Fibroblast of gingiva (primary cell): ENCODE measurements at places on chromosomes 6 and 20.

GRCh38 chr20:7333841-7334240, 566.4 kb downstream of the BMP2 start:
- DNase-seq = no peak

DNA sequence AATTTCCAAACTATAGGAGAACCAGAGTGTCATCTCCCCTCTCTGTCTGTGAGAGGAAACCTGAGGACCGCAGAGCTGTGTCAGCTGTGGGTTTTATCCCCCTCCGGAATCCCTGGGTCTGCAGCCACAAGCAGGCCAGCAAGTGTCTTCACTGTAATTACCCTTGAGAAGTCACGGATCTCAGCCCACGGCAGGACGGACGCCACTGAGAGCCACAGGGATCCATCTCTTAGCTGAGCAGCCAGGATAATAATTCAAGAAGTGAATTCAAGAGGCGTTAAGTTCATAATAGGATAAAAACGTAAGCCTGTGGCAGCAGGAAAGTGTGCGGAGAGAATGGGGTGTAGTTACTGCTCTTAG, 37.0 kb downstream of the DLL1 start:
- no peak for DNase-seq

- no peak for DNase-seq
Observed at GRCh38 chr20:37803438-37804307, 99.3 kb upstream of the VSTM2L start.

- no peak for DNase-seq
Observed at GRCh38 chr6:118367314-118367713, 180.8 kb upstream of the PLN start.

DNA sequence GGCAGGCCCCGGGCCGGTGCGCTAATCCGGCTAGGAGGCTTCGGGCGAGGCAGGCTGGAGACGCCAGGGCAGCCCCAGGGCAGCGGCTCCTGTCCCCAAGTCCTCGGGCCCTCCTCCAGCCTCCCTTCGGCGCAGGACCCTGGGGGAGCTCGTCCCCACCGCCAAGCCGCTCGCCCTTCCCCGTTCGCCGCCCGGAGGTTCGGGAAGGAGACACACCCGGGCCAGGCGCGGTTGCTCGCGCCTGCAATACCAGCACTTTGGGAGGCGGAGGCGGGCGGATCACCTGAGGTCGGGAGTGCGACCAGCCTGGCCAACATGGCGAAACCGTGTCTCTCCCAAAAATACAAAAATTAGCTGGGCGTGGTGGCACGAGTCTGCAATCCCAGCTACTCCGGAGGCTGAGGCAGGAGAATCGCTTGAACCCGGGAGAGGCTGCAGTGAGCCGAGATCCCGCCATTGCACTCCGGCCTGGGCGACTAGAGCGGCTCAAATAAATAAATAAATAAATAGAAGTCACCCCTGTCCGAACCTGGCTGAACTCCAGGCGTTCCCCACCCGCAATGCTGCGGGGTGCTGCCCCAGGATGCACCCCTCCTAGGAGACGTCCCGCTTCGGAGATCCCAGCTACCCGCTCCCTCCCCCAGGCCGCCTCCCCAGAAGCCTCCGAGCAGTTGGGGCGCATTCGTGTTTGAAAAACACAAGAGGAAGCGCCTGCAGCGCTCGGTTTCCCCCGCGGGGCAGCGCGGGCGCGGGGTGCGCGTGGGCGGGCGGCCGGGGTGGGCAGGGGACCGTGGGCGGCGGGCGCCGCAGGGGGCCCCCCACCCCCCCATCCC, 27.5 kb downstream of the SERPINB9 start:
- no peak for DNase-seq

DNA sequence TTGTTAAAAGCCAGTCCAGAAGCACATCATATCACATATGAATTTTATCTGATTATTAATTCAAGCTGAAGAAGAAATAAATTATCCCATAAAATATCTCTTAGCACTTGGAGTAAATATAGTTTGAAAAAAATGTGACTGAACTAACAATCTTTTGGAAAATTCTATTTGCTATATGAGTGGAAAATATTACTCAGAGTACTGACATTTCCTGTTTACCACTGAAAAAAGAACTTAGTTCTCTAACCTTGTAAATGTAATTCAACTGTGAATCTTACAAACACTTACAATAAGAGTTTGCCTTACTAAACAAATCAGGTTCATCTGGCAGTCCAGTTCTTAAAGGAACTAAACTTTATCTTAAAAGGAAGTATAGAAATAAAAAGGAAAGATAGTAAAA, 44.2 kb downstream of the MOXD1 start:
- DNase-seq = peak; percentile 71

DNA sequence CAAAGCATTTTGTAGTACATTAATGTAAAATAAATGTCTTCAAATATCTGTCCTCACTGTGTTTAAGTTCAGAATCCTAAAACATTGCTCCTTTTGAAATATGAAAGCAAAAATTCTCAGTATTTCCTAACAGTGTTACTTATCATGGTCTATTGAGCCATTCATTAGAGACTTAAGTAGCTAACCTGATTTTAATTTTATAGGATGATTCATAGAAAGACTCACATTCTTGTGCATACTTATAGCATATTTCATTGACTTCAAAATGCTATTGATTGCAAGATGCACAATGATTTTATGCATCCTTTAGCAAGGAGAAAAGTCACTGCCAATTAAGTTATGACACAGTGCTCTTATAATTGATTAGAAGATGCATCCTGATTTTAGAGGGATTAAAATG, 85.7 kb downstream of the HIVEP1 start:
- DNase-seq = peak; percentile 61

GRCh38 chr6:40082278-40083043, 148.2 kb upstream of the MOCS1 start:
- DNase-seq = no peak

DNA sequence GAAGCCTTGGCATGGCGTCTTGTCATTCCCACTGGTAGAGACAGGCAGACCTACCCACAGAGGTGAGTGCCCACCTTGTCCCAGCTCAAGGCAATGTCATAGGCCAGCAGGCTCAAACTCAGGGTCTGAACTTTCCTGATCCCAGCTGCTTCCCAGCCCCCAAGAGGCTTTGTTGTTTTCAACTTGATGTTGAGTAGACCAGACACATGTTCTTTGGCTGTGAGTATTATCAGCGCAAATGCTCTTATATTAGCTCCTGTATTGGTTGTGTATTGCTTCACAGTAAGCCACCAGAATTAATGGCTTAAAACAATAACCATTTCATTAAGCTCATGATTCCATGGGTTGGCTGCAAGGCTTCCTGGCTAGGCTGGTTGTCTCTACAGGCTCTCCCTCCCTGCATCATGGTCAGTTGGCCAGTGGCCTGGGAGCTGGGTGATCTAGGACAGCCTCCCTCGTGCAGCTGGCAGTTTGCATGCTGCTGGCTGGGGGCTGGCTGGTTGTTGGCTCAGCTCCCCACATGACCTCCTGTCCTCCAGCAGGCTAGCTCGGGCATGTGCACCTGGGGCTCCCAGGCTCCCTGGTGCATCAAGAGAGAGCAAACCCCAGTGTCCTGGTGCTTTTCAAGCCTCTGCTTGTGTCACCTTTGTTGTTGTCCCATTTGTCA, 21.6 kb downstream of the TOX2 start:
- DNase-seq = peak; percentile 58

DNA sequence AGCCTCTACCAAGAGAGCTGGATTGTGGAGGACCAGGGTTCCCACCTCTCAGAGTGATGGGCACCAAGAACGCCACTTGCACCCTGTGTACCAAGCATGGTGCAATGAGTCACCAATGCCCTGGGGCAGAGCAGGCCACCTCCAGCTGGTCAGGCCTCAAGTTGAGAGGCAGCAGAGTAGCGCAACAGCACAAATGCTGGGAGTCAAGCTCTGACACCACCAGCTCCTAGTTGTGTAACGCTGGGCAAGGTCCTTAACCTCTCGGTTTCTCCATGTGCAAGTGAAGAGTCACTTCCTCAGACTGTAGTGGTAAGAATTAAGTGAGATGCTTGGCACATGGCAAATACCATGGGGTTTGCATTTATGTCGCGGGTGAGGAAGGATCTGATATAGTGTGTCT, 25.6 kb downstream of the GFOD1 start:
- DNase-seq = peak; percentile 69

GRCh38 chr20:63560333-63560805, 6.4 kb downstream of the FNDC11 start:
- DNase-seq = no peak

DNA sequence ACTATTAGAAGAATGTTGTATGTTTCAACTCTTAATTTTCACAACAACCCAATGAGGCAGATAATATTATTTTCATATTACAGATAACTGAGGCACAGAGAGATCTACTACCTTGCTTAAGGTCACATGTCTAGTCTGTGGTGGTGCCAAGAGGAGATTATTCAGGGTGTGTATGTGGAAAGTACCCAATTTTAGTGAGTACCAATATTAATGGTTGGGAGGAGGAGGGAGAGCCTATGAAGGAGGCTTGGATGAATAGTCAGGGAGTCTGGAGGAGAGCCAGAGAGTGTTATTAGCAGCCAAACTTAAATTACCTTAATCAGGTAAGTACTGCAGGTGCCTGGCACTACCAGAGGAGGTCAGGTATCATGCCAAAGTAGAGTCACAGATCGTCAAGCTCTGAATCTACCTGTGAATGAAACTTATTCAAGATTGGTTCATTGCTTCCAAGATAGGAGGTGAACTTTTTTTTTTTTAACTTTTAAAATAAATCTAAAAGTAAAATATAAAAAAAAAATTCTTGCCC, 10.9 kb upstream of the CALHM6 start:
- no peak for DNase-seq

DNA sequence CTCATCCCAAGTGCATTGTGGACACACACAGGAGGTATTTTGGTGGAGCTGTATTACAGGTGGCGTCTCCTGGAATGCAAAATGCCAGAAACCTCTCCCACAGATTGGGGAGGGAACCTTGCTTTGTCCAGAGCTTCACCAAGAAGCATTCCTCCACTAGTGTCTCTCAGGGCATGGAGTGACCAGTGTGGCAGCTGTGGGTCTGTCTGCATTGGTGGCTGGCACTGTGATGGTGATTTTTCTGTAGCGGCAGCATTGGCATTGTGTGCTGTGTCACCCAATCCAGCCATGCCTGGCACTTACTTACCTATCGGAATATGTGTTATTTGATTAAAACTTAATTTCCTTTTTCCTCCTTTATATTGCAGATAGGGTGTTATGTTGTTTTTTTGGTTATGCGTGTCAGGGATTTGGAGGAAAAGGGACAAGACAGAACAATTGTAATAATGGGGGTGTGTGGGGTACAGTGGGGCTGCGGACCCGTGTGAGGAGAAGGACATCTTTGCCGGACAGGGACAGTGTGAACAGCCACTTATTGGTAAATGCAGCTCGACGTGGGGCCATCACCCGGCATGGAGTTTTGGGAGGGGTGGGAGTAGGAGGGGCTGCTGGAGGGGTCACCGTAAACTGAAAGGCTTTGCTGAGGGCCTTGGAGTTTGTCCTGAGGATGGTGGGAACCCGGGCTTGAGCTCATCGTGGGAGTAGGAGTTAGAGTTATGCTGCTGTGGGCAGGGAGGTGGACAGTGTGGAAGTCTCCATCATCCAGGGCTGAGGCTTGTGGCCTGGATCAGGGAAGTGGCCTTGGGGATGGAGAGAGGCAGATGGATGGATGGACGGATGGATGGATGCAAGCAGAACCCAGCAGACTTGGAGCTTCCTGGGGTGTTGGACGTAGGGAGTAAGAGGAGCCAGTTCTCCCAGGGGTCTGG, 105.0 kb downstream of the SYCP2 start:
- no peak for DNase-seq

- no peak for DNase-seq
Observed at GRCh38 chr20:33811776-33812151, 616 bp downstream of the CHMP4B start.

- DNase-seq = no peak
Observed at GRCh38 chr20:62666736-62667529, 24.6 kb downstream of the SLCO4A1 start.

DNA sequence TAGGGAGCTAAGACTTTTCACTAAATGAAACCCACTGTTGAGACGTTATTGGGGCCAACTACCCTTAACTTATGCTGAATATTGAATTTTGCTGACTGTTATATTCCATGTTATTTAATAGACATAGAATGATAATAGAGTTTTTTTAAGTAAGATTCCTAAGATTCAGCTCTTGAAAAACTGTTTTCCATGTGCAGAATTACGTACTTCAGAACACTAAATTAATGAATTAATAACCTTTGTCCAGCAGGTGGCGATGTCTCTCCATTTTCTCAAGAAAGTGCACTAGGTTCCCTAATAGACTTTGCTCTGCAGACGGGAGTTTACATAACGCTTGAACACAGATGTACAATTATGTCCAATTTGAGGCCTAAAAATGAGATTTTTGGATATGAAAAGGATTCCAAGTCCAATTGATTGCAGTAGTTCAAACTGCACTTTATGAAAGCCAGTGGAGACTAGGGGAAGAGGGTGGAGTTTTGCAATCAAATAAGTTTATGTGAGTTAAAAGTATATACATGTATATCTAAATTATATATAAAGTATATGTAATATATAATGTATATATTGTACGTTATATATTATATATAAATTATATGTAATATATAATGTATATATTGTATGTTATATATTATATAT, 282.1 kb downstream of the UST start:
- DNase-seq = peak; percentile 91

DNA sequence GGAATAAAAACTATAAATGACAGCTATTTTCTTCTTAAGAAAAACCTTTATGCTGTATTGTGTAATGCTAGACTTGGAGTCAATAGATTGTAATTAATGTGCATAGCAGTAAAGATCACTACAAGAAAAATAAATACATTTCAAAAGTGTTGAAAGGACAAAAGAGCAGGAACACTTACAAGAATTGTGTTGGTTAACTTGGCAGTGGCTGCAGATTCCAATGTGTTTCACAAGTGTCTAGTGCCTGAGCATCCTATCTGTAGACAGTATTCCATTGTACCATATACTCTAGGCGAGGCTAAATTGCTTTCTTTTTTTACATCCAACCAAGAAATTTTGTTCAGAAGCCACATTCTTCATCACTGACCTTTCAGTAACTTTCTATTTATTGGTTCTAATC, 924.1 kb downstream of the EPHA7 start:
- peak; percentile 6 for DNase-seq

DNA sequence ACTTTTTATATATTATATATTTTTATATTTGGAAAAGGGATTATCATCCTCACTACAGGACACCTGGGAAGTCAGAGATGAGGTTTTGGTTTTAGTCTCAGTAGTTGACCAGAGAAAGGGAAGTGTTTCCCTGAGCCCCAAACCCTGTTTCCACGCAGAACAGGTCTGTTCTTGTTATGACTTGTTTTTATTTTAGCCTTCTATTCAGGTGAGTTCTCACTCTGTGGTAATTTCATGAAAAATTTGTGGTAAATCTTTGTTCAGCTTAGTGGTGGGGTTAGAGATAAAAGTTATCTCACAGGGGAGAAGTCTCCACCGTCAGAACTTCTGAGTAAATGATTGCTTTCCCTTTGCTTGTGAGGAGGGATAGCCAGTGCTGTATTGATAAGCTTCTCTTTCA, 224.9 kb downstream of the FARS2 start:
- DNase-seq = no peak
